Stimulated activated CD4-positive, alpha-beta T cell treated with anti-CD3 and anti-CD28 coated beads, Interleukin-15, amount 100 ng/mL, for 1 hour (primary cell): ENCODE measurements at places on chromosomes 3 and 15.

DNA sequence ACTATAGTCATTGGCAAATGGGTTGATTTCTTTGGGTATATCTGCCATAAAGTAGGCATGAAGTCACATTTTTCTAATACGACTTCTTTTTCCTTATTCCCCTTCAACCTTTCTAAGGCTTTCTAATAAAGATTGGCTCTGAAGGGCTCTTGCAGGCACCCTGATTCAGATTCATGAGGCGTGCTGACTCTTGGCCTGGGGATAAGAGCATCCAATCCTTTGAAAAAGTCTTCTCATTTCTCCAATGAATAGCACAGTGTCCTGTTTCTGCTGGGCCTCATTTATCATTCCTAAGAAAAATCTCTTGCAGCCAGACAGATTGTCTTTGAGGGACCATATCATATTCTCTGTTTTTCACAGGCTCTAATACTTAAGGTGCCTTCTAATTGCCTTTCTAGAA is 32.3 kb upstream of the BNIP2 start:
- DNase-seq = no peak

GRCh38 chr3:138809500-138810256 is 25.1 kb downstream of the PIK3CB start:
- DNase-seq = no peak

DNA sequence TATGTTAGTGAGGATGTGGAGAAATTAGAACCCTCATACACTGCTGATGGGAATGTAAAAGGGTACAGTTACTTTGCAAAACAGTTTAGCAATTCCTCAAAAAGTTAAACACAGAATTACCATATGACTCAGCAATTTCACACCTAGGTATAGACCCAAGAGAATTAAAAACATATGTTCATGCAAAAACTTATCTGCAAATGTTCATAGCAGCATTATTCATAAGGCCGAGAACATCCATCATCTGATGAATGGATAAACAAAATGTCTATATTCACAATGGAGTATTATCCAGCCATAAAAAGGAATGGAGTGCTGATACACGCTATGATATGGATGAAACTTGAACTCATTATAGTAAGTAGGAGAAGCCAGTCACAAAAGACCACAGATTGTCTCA is 10.3 kb downstream of the SEC13 start:
- no peak for DNase-seq

DNA sequence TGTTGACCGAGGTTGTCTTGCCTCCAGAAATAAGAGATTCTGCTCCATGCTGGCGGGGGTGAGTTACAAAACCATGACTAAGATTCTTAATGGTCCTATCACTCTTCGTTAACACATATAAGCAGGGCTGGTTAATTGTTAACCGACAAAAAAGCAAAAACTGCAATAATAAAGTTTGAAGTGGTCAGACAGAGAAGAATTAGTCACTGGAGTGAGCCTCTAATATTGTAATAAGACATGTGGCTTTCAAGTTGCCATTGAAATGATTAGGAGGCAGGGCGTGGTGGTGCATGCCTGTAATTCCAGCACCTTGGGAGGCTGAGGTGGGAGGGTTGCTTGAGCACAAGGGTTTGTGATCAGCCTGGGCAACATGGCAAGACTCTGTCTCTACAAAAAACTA is 78.4 kb upstream of the NR2F2 start:
- no peak for DNase-seq

- DNase-seq = no peak
Measured at GRCh38 chr3:16608816-16609215, 3.6 kb upstream of the DAZL start.

DNA sequence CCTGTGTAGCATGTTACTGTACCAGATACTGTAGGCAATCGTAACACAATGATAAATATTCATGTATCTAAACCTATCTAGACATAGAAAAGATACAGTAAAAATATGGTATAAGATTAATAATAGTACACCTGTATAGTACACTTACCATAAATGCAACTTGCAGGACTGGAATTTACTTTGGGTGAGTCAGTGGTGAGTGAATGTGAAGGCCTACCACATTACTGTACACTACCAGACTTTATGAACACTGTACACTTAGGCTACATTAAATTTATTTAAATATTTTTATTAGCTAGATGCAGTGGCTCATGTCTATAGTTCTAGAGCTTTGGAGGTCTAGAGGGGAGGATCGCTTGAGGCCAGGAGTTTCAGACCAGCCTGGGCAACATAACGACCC is 186.6 kb upstream of the ROPN1 start:
- DNase-seq = no peak

GRCh38 chr3:57227930-57228751 is 612 bp downstream of the APPL1 start:
- DNase-seq = no peak

- DNase-seq = no peak
Measured at GRCh38 chr15:60890375-60891230, 338.5 kb downstream of the RORA start.

DNA sequence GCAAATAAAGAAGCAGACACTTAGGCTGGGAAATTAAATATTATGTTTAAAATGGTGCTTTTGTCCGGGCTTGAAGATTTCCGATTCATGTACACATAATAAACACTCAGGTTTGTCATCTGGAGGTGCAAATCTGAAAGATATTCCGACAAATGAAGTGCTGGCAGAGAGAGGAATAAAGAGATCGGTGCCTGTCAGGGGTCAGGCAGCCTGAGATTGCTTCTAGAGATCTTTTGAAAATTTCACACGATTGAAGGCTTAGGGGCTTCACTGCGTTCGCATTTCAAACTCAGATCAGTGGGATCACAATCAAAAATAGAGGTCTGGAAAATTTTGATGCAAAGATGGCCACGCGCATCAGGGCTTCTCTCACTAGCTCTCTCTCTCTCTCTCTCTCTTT is 33.2 kb downstream of the NR2F2 start:
- DNase-seq = no peak

DNA sequence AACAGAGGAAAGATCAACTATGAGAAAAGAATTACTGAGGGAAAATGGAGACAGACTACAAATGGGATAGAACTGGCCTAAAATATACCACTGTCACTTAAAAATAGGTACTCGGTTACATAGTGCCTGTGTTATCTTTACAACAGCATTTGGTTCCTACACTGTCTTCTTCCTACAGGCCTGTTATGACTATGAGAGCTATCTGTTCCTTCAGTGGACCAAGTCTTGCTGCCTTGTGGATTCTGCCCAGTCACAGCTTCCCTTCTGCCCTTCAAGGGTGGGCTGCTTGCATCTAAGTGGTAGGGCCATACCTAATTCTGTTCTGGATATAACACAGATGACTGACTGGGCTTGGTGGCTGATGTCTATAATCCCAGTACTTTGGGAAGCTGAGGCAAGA is 13.8 kb upstream of the ARHGEF3 start:
- no peak for DNase-seq

GRCh38 chr3:39937315-39937714 is 127.9 kb downstream of the MYRIP start:
- no peak for DNase-seq

- no peak for DNase-seq
Measured at GRCh38 chr3:63908081-63908736, 4.0 kb downstream of the SCAANT1 start.

DNA sequence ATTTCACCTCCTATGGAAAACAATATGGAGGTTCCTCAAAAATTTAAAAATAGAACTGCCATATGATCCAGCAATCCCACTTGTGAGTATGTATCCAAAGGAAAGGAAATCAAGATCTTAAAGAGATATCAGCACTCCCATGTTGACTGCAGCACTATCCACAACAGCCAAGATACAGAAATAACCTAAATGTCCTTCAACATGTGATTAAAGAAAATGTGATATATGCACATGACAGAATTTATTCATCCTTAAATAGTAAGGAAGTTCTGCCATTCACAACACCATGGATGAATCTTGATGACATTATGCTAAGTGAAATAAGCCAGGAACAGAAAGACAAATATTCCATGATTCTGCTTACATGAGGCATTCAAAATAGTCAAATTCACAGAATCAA is 303.6 kb upstream of the LRRN1 start:
- DNase-seq = no peak

GRCh38 chr15:71575474-71576045 is 234.8 kb upstream of the NR2E3 start:
- no peak for DNase-seq

- no peak for DNase-seq
Measured at GRCh38 chr3:37456270-37456708, 281.9 kb upstream of the LRRFIP2 start.

GRCh38 chr3:98587654-98588053 is 5.8 kb downstream of the CPOX start:
- DNase-seq = no peak

DNA sequence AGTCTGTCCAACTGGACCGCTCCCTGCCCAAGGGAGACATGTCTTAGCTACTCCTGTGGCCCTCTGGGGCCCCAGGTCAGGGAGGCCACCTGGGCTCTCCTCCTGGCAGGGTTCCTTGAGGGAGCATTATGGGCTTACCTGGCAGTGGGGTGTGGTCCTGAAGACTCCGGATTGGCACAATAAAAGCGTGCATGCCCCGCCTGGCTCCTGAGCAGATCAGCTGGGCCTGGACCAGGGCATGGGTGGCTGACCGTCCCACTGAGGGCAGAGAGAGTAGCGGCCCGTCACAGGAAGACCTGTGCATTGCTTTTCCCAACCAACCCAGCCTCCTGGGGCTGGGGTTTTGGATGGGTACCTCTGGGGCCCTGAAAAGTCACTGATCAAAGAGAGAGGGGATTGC is 5.4 kb downstream of the ACOX2 start:
- DNase-seq = no peak

GRCh38 chr15:67116742-67117141 is 51.3 kb downstream of the SMAD3 start:
- no peak for DNase-seq

DNA sequence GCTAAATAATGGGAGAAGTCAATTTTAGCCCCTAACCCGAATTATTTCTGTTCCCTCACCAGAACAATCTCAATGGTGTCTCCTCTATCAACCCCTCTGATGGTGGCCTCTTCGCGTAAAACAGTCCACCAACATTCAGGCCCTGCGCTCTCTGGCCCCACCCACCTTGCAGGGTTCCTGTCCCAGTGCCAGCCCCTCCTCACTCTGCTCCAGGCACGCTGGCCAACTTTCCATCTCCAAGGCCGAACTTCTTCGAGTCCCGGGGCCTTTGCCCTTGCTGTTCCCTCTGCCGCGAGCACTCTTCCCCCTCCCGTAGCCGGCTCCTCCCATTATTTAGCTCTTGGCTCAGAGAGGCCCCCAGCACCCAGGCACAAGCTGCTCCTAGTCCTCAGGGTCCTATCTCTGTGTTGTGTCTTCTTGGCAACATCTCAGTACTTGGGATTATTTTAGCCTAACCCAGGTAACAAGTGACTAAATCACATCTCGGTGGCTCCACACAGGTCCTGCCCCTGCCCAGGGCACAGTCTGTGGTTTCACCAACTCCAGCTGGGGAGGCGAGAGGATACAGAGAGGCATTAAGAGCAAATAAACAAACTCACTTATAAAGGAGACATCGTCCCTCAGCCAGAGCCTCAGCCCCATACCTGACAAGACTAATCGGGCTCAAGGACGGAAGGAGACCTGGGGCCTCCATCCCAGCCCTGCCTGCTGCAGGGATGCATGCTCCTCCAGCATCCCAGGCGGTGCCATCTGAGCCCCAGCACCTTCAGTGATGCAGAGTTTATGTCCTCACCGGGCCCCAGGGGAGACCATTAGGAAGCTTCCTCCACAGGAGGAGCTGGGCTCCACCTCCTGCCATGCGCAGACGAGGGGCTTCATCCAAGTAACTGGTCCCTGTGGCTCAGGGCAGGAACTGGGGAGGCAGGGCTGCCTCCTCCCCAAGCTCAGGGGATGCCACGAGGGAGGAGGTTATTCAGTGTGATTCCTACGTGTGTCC is 19.7 kb upstream of the IQSEC1 start:
- DNase-seq = no peak

- no peak for DNase-seq
Measured at GRCh38 chr3:182215881-182216280, 504.2 kb downstream of the SOX2 start.

GRCh38 chr3:20574746-20575145 is 388.7 kb upstream of the SGO1 start:
- no peak for DNase-seq

DNA sequence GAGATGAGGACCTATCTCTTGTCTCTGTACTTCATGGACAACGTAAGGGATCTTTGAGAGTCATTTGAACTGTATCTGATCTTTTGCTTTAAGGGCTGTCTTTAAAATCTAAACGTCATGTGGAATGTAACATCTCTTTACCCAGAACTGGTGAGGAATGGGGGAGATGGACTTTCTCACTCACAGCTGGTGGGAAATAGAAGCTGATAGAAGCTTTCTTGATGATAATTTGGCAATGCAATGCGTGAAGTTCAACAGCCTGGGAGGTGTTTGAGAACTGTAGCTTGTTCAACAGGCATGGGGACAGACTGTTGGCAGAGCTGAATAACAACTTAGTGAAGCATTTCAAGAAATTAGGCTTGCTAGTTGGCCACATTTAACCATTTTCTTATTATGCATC is 21.5 kb upstream of the RORA start:
- DNase-seq = no peak

- peak; percentile 40 for DNase-seq
Measured at GRCh38 chr3:70550723-70551319, 238.4 kb upstream of the MDFIC2 start.

- DNase-seq = no peak
Measured at GRCh38 chr3:150783920-150784746, 21.2 kb upstream of the SIAH2 start.

DNA sequence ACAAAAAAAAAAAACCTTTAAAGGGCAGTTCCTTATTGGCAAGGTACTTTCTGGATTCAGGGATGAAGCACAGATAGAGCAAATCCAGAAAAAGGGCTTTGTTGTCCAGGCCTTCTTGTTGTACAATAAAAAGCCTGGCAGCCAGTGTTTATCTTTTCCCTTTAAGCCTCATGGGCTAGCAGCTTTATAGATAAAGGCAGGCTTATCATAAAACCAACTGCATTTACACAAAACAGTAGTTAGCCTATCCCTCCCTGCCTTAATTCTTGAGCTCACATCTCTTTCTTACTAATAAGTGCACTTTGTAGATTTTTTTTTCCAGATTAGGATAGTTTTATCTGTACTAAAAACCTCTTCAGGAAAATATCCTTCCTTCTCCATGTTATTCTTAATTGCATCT is 662.8 kb upstream of the CCDC54 start:
- no peak for DNase-seq

- no peak for DNase-seq
Measured at GRCh38 chr15:89665449-89666181, 10.3 kb upstream of the KIF7 start.

- DNase-seq = no peak
Measured at GRCh38 chr3:160078533-160078932, 89.9 kb downstream of the IL12A start.

DNA sequence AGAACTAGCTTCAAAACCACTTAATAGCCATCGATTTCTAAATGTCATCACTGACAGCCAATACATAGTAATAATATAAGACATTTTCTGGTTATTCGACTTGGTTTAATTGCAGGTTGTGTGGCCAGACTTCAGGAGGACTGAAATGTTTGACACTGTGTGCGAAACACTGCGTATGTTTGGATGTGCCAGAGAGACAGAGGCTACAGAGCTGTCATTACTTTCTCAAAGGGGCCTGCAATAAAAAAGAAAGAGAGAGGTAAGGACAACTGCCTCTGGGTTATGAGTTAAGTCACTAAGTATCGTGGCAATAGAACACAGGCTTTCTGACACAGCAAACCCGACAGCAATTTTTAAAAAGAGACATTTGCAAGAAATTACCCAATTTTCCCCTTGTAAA is 882 bp downstream of the LMOD3 start:
- no peak for DNase-seq

GRCh38 chr3:29827756-29828155 is 546.9 kb downstream of the RBMS3 start:
- DNase-seq = no peak

- no peak for DNase-seq
Measured at GRCh38 chr3:175002732-175003143, 143.6 kb downstream of the NAALADL2 start.
